ENCODE measurements at places on chromosomes 11 and 22.
A peak's percentile ranks its signal among the peaks of the same experiment; 100 is the strongest.

- DNase-seq: no peak
These were observed 11.3 kb upstream of the GRK3 start for GRCh38 chr22:25553131-25553530.

DNA sequence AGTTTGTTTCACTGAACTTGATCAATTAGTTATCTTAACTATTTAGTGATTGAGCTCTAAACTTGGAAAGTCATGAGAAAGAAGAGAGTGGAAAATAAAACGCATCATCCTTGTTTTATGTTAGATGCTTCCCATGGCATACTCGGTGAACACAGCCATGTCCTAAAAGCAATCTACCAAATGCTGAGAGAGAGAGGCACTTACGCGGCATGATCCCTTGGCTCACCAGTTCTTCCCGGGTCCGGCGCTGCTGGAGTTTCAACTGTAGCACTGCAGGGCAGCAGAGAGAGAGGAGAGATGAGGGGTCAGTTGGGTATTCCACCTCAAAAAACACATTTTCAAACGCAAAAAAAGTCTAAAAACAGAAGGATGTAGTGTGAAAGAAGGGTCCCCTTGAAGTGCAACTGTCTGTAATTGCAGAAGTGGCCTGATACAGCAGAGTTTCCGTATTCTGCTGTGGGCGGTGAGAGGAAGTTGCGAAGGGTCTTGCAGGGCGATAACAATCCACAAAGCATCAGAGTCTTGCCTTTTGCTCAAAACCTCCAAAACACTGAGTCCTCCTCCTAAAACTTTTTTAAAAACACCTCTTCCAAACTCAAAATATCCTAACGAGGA, 92.7 kb downstream of the SGSM3 start:
- no peak for DNase-seq

DNA sequence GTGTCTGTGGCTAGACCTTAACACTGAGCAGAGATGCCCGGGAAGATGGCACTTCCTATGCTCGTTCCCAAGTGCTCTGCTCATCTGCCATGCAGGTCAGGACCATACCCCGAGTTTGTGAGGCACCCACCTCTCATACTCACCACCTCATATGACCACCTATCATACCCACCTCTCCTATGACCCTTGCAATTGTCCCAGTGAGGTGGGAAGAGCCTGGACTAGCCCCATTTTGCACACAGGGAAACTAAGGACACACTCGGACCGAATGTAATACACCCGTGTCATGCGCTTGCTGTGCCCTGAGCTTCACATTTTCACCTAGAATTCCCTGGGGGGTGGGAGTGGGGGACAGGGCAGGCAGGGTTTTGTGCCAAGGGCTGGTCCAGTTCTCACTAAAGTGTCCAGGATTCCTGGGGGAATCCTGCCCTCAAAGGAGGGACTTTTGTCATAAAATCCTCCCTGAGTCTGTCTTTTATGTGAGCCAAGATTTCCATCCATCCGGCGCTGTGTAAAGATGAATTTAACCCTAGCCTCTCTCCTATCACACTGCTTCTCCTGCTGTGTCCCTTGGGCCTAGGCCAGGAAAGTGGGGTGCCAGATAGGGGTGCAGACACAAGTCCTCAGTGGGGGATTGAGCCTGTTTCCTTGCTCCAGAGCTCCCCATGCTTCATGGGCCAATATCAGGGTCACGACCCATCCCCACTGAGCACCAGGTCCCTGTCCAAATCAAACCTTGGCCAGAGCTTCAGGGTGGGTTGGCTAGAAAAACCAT, 20.0 kb downstream of the TPBGL start:
- DNase-seq: no peak

GRCh38 chr11:114308689-114309089, 12.5 kb downstream of the NNMT start:
- DNase-seq: no peak

DNA sequence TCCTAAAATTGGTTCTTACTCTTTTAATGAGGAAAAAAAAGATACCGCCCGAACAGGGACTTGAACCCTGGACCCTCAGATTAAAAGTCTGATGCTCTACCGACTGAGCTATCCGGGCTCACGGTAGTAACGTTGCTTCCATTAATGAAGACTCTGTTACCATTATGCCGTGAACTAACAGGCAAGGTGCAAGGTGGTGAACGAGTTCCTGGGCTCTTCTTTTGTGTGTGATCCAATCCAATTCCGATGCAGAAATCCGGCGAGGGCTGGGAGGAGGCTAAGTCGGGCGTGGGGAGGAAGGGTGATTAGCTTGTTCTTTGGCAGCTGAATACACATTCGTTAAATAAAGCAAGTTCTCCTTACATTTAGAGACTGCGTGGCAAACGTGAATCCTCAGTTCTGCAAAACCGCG, 49.0 kb downstream of the OR4D9 start:
- peak; percentile 66 for DNase-seq

DNA sequence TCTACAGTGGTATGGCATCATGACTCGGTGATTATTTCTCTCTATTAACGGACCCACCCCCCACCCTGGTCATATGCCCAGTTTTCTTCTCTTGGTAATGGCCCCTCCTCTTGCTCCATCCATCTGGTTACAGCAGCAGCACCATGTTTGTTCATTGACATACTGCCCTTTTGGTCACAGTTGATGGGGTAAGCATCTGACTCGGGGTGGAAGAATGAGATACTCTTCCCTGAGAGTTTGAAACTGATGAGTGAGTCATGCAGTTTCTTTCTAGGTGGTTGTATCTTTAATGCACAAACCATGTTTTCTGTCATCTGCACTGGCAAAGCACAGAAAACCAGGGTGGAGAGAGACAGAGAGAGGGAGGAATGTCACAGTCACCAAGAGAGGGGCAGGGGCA, 126.0 kb downstream of the SYN3 start:
- DNase-seq: no peak

Measured in RWPE1 (cell line).